Stimulated activated CD8-positive, alpha-beta memory T cell treated with anti-CD3 and anti-CD28 coated beads, Interleukin-4, amount 100 ng/mL, for 1 hour (primary cell): ENCODE measurements at places on chromosomes 13 and 19.

- no peak for DNase-seq
Observed at GRCh38 chr13:23411706-23412105, 21.8 kb downstream of the SACS start.

DNA sequence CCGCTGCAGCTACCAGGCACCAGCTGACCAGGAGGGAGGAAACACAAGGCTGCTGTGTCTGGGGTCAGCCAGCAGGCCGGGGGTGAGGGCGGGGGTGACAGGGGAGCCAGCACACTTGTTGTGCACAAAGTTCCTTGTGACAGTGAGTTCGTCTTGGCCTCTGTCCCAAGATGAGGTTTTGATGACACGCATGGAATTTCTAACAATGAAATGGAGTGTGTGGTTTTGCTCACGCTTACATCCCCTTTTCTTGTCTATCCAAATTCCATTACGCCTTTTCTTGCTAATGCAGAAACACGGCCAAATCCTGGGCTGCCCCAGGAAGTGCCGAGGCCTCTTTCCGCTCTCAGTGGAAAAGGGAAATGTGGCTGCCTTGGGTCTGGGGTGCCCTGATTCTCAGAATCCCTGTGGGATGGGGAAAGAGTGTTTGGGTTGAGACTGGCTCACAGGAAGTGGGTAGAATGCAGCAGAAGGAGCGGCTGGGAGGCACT is 73.8 kb downstream of the GADD45B start:
- DNase-seq, result no peak

- DNase-seq, result no peak
Observed at GRCh38 chr13:61391426-61391825, 24.2 kb downstream of the PCDH20 start.

GRCh38 chr19:29285187-29285687 is 72.3 kb upstream of the UQCRFS1 start:
- no peak for DNase-seq

DNA sequence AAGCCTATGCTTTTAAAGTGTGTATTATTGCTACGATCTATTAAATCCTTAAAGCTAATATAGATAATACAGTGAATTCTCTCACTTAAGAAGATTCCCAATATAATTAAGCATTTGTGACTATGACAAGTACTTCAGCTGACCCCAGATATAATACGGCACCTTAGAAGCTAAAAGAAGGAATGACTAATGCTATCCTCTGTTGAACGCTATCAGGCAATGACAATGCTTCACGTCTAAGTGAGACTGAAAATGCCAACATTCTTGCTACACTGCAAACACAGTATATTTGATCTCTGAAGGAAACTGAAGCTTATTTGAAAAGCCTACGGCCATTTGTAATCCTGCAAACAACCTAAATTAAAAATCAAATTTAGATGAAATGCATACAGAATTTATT is 19.7 kb downstream of the VWA8 start:
- DNase-seq, result no peak

GRCh38 chr13:102275969-102276368 is 125.9 kb downstream of the FGF14 start:
- DNase-seq, result no peak

DNA sequence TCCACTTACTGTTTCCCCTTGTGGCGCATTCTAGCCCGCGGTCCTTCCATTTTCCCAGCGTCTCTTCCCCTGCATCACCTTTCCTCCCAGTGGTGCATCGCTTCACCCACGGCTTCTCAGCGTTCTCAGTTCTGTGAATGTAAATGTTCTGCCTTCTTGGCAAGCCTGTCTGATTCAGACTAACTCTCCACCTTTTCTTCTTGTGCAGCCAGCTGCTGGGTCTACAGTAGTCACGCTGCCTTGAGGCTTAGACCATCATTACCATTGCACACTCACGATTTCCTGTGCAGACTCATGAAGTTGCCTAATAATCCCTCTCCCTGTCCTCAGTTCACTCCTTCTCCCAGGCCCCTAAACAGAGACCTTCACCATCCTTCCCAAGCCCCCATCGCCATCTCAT is 75.0 kb downstream of the DHRS12 start:
- DNase-seq, result no peak

- DNase-seq, result no peak
Observed at GRCh38 chr13:24251525-24251924, 57.9 kb upstream of the C1QTNF9 start.

DNA sequence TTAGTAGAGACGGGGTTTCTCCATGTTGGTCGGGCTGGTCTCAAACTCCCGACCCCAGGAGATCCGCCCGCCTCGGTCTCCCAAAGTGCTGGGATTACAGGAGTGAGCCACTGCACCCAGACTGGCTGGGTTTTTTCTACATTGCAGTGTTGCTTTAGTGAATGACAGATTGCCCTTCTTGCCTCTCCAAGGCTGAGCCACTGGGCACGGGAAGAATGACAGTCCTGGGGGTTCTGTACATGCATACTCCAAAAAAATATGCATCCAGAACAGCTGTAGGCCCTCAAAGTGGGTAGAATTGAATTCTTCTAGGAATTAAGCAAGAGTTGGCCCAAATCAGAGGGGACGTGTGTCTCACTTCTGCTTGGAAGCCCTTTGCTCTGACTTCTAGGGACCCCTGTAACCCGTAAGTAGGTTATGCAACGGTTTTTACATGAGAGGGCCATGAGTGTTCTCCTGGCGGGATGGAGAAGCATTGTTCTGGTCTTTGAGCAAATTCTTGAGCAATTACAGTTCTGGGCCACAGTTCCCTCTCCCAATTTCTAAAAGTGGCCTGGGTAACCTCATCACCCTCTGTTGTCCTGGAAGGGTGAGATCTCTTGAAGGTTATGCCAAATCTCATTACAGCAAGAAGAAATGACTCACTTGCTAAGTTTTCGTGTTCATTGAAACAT is 3.6 kb downstream of the ACTN4 start:
- DNase-seq, result no peak
